A549 (cell line): ENCODE measurements at places on chromosomes 2 and 18.

DNA sequence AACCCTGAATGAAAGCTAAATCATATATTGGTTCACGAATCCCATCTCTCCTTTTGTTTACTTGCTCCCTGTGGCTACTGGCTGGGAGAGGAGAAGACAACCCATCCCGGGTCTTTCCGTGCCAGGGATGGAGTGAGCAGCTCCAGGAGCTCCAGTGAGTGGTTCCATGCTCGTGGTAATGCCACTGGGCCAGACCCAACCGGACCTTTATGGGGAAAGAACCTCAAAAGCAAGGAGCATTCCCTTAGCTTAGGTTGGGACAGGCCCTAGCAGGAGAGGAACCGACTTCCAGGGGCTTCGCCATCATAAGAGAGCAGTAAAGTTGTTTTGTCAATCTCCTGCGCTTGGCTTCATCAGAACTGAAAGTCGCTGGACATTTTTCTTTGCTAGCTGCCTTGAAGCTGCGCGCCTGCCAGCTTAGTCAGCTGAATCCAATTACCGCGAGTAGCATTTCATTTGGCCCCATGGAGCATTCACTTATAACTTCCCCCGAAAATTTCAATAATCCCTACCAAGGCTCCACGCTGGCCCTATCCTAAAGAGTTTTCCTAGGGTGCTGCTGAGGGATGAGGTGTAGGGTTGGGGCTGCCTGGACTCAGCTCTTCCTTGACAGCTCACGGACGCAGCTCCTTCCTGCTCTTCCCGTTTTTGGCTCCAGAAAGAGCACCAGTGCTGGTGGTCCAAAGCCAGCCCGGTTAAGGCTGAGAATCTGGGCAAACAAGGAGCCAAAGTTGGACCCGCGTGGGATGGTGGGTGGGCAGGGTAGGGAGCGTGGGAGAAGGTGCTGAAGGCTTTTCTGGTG, 4.9 kb downstream of the HOXD3 start:
- DNase-seq, result no peak

DNA sequence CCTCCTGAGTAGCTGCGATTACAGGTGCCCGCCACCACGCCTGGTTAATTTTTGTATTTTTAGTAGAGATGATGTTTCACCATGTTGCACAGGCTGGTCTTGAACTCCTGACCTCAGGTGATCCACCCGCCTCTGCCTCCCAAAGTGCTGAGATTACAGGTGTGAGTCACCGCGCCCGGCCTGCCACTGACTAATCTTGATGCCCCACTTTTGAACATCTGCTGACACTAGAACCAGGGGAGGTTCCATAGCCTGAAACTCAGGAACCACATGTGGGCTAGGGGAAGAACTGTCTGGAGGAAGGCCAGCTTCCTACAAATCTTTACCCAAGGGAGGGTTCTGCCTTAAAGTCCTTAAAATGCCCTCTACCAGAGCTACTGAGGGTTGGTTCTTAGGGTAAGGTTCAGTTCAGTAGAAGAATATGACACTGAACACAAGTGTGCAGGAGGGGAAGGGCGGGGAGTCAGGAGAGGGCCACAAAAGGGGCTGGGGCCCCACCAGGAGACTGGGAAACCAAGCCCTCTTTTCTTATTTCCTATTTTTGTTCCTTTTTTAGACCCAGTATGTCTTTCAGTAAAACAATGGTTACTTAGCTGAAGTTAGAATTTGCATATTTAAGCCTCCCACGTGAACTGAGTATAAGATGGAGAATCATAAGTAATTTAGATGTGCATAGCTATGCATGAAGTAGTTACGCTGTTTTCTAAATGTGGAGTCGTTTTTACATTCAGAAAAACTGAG, 6.3 kb upstream of the RAB31 start:
- DNase-seq, result no peak

GRCh38 chr18:79876497-79876896, 75.0 kb downstream of the SLC66A2 start:
- no peak for DNase-seq

DNA sequence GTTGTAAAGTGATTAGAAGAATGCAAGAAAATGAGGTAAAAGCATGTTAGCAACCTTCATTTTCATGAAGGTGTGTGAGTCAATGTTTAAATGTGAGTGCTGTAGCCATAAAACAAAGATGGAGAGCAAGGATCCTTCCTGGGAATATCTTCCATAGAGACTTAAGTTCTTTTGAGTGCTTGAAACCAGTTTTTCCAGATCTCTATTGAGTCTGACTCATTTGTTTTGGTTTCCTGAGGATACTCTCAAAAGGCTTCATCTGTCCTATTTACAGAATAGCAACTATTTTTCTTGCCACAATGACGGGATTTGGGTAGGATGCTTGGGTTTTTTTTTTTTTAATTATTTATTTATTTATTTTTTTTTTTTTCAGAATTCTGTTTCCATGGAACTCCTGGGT, 45.9 kb upstream of the ASB1 start:
- no peak for DNase-seq

DNA sequence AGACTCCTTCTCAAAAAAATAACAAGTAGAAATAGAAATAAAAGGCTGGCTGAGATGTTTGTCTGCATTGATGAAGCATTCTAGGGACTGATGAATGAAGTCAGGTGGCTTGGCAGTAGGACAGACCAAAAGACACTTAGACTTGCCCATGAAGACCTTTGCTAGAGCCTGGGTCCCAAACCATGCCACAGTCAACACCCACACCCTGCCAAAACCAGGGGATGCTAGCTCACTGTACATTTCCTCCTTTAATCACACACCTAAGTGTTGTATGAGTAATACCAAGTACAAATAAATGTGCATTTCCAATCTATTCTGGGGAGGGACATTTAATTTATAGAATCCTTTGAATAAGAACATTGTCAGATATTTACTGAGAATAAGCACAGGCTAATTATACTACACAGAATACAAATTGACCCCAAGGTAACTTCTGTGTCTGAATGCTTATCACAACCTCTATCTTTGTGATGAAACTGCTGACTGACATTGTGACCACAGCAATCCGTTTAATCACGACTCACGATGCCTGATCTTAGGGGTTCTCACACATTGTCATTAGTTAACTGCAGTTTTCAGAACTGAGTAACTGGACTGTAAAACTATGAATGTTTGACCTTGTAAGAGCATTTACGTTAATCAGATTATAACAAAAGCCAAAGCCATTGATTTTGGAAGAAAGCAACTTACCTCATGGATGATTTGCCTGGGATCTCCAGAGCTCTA, 10.5 kb upstream of the NOL10 start:
- DNase-seq, result no peak

DNA sequence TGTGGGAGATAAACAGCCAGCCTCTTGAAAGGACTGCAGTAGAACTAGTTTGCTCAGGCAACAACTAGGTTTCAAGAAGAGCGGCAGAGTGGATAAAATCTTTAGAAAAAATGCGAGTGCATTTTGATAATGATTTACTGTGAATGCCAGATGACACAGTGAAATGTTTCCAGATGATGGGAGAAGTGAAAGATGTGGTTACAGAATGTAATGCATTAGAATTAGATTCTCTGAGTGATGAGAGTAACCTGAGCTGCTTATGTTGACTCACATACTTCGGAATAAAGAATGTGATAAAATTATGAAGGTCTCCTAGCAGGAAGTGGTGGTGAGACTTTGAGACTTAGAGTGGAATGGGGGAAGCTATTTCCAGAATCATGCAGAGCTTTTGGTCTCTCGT, 184.3 kb downstream of the GULP1 start:
- no peak for DNase-seq

GRCh38 chr2:197964720-197965119, 160.3 kb downstream of the PLCL1 start:
- DNase-seq, result no peak

DNA sequence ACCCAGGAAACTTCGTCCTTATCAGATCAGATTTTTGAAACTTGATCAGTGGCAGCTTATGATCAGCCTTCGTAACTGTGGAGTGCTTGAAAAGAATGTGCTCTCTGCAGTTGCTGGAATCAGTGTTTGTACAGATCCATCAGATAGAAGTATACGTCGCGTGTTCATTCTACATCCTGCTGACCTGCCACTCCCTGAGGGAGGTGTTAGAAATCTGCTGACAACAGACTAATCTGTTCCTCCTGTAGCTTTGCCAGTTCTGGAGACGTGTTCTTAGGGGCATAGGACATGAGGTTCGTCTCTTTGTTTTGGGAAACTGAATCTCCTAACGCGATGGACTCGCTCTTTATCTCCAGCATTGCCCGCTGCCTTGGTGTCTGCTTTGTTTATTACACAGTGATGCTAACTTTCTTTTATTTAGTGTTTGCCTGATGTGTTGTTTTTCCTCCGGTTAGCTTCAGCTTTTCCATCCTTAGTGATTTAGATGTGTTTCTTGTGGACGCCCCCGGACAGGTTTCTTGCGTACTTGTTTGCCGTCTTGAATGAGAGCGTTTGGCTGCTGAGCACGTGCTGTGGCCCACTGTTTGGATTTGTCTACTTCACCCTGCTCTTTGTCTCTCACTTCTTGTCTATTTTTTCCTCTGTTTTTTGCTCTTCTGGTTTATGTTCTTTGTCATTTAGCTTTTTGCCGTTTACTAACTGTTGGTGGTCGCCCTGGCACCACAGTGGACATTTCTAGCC, 17.4 kb upstream of the GAL3ST2 start:
- DNase-seq, result no peak

GRCh38 chr2:240920783-240921231, 14.7 kb downstream of the CROCC2 start:
- no peak for DNase-seq

GRCh38 chr18:75489493-75490190, 62.1 kb upstream of the SMIM21 start:
- DNase-seq, result peak; percentile 31

GRCh38 chr2:163595028-163595427, 140.8 kb downstream of the FIGN start:
- no peak for DNase-seq

DNA sequence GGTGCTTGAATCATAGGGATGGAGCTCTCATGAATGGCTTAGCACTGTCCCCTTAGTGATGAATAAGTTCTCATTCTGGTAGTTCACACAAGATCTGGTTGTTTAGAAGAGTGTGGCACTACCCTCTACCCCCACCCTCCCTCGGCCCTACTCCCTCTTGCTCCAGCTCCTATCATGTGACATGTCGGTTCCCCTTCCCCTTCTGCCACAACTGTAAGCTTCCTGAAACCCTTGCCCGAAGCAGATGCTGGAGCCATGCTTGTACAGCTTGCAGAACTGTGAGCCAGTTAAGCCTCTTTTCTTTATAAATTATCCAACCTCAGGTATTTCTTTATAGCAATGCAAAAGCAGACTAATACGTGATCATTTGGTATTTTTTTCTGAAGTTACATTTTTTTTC, 1012.6 kb downstream of the BCL11A start:
- no peak for DNase-seq

GRCh38 chr18:4004183-4004829, 450.8 kb downstream of the DLGAP1 start:
- DNase-seq, result no peak

DNA sequence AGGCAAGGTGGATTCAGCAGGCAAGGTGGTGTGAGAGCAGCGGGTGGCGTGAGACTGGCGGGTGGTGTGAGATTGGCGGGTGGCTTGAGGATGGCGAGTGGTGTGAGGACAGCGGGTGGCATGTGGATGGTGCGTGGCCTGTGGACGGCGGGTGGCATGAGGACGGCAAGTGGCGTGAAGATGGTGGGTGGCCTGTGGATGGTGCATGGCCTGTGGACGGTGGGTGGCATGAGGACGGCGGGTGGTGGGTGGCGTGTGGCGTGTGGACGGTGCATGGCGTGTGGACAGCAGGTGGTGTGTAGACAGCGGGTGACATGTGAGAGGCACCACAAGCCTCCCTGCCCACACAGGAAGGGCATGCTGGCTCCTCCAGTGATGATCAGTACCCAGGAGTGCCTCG, 186.9 kb upstream of the SALL3 start:
- DNase-seq, result no peak

DNA sequence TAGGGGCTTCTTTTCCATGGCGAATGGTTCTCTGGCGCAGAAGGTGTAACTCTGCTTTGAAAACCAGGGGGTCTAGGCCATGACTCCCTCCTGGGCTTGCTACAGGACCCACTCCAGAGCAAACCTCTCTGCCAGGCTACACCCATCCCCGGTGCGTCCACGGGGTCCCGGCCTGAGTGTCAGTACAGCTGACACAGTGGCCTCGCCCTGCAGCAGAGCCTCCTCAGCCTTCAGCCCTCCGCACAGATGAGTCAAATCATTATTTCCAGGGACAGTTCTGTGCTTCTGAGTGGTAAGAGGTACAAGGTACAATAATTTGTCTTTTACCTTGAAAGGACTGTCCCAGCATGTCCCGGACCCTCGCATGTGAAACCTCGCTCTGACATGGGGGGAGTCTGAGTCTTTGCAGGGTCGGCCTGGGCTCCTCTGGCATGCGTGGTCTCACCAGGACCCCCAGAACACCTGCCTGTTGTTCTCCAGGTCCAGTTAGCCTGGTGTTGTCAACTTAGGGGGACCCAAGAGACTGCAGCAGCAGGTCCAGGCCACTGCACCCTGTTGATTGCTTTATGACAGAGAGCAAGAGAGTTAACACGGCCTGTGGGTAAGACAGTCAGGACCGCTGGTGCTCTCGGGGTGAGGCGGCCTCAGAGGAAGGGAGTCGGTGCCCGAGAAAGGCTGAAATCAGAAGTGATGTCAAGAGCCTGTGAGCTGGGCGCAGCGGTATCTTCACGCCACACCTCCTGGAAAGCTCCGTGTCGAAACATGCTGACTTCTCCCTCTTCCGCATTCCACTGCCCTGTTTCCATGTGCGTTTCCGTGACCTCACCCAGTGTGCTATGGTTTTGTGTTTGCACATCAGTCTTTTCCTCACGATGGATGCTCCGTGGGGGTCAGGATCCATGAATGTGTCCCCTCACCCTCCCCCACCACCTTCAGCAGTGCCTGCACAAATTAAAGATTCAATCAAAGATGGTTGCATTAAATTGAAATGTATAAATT, 340.1 kb downstream of the EIPR1 start:
- DNase-seq, result no peak

- DNase-seq, result no peak
Observed at GRCh38 chr2:217880287-217880889, 122.4 kb downstream of the TNS1 start.

DNA sequence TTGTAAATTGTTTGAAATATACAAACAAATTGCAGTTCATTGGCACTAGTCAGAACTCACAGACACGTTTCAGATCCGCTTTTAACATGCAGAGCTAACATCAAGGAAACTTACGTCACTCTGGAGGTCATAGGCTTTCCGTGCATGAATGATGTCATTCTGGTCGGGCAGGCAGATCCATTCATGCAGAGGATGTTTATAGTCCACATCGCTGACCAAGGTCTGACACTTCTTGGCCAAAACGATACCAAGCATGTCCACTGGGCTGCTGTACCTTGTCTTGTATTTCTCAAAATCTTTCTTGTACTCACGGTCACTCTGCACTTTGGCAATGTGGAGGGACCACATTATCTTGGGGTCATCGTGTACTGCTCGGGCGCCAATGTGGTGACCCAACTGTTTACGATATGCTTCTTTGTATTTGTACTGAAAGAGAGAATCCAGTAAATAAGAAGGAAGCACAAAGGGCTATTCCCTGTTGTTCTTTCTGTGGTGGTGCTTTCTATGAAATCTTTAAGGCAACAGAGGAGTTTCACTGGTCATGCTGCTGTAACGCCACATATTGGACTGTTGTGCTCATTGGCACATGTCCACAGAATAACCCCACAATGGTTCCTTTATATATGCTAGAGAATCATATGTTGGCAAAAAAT, 114.8 kb downstream of the NEB start:
- peak; percentile 68 for DNase-seq

GRCh38 chr18:3171631-3172030, 48.1 kb downstream of the MYOM1 start:
- DNase-seq, result no peak
